AG08395 (cell line): ENCODE measurements at places on chromosomes 7 and 10.
A peak's percentile ranks its signal among the peaks of the same experiment; 100 is the strongest.

- no peak for DNase-seq
Measured at GRCh38 chr7:36312064-36312914, 77.4 kb upstream of the ANLN start.

DNA sequence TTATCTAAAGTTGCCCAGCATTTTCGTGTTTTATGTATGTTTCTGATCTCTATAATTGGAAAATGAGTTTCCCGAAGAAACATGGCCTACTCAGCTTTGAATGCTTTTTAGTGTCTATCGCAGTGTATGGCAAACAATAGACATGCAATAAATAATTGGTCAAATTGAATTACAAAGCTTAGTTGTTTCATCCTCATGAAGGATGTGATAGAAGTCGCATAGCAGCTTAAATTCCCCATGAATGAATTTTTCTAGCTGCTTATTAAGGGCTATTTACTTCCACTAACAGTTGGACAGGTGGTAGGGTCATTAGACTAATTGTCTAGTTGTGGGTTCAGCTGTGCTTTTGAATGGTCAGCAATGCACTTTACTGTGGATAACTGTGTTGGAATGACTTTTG, 467.3 kb upstream of the MBL2 start:
- DNase-seq, result no peak

GRCh38 chr7:148397056-148397455, 193.5 kb upstream of the C7orf33 start:
- no peak for DNase-seq

- no peak for DNase-seq
Measured at GRCh38 chr7:110521357-110521911, 569.5 kb upstream of the LRRN3 start.

GRCh38 chr7:16646472-16647072, 591 bp downstream of the BZW2 start:
- DNase-seq, result no peak

DNA sequence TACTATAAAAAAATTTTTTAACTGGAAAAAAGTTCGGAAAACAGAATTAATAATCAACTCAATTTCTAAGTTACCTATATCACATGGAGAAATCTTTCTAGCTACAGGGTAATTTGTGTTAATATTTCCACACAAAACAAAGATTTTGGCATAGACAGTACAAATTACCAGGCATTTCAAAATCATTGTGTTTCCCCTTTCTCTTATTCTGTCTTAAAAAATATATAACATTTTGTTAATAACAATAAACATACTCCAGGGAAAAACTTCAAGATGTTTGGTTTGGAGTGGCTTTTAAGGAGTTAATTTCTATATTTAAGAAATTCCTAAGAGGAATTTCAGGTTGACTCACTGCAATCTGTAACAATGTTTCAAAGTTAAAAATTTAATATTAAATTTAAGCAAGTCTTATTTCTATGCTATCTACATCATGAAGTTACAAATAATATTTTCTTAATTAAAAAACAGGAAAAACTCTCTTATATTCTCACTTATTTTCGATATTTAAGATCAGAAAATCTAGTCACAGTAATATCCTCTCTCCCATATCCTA, 132.6 kb downstream of the NRBF2 start:
- DNase-seq, result no peak

- no peak for DNase-seq
Measured at GRCh38 chr7:5678295-5679047, 103.0 kb downstream of the RNF216 start.

DNA sequence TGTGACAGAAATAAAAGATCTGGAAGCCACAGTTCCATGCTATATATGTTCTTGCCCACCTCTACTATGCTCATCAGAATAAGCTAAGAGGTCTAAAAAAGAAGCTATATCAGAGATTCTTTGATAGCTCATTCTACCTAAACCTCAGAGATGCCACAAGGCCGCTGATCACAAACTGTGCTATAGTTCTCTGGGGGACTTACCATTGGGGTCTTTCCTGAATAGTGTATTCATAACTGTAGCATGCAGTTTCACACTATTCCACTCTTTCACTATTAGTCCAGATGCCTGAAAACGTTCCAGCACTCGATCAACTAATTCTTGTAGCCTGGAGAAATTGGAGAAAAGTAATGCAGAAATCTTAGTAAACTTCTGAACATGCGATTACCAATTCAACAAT, 44.5 kb upstream of the SPOCK2 start:
- DNase-seq, result no peak

DNA sequence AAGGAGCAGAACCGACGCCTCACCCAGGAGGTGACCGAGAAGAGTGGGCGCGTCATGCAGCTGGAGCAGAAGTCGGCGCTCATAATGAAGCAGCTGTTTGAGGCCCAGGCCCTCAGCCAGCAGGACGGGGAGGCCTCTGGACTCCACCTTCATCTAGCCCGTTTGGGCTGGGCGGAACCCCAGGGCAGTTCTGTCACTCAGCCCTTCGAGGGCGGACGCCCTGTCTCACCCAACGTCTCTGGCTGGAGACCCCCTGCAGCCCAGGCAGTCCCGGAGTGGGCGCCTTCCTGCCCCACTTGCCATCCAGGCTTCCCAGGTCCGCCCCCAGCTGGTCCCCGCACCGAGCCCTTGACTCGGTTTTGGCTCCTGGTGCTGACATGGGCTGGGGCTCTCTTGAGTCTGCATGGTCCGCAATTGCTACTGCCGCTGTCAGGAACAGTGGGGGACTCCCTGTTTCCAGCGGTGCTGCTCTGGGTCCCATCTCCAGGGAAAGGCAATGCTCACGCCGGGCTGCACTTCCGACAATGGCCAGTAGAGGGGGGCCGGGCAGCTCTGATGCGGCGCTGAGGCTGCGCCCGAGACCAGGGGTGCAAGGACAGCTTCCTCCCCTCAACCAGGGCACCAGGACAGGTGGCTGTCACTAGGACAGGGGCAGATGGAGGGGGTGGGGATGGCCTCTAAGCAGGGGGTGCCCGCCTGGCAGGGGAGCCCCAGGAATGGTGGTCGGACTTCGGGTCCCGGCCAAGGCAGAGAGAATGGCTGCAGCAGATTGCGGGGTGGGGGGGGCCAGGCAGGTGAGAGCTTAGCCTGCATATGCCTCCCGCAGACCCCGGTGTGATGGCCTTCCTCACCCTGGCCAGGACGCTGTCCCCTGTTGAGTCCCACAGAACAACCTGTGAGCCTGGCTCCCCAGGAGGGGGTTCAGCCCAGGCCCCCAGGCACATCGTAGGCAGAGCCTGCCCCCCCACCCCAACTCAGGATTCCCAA, 71.2 kb upstream of the KCTD7 start:
- peak; percentile 72 for DNase-seq

GRCh38 chr7:142833174-142834048, 21.5 kb upstream of the EPHB6 start:
- DNase-seq, result no peak

DNA sequence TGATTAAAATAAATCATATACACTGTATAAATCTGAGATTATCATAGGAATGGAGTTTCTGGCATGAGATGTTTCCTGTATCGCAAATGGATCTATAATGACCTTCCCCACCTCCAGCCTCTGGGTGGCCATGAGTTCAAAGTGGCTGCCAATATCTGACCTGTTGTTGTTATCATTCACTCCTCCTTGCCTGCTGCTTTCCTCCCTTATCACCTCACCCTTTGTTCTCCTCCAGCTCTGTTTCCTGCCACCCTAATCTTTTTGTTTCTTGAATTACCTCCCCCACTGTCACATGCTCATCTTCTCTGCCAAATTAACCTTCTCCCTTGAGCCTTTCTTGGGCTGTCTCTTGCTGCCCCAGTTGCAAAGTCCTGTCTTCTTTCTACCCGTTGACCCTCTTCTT, 12.0 kb downstream of the SCD start:
- no peak for DNase-seq

DNA sequence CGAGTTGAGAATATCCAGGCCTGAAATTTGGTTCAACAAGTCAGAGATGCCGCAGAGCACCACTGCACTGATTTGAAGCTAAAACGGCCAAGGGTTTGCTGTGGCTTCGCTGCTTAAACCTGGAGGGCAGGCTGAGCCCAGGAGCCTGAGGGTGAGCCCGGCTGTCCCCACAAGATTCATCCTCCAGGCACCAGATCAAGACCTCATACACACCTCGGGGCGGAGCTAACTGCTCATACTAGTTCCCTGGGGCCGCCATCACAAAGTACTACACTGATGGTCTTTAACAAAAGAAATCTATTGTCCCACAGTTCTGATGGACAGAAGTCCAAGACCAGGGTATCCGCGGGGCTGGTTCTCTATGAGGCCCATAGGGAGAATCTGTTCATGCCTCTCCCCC, 16.9 kb upstream of the TRIM56 start:
- no peak for DNase-seq

- no peak for DNase-seq
Measured at GRCh38 chr7:149823191-149823630, 15.0 kb upstream of the ZNF862 start.

DNA sequence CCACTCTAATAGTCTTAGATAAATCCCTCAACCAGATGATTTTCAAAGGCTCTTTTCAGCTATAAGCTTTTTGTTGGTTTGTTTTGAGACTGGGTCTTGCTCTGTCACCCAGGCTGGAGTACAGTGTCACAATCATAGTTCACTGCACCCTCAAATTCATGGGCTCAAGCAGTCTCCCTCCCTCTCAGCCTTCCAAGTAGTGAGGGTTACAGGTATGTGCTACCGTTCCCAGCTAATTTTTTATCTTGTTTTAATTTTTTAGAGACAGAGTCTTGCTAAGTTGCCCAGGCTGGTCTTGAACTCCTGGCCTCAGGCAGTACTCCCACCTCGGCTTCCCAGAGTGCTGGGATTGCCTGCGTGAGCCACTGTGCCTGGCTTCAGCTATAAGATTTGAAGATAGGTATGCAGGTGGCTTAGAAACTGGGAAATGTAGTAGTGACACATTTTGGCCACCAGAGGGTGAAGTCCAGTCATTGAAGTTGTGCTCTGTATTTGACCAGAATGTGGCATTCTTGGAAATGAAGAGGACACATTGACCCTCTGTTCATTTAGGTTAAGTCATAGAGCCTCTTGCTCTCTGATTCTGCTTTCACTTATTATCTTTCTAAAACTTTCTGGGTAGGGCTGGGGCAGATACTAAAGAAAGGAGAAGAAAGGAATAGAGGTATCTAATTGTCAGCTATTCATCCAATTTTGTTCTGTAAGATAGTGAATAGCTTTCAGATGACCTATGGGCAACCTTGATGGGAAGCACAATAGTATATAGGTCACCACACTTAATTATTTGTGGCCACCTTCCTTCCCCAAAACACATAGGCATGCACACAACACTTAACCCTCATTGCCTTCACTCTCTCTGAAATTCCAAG, 36.0 kb downstream of the R3HCC1L start:
- DNase-seq, result peak; percentile 63
